Cortex of kidney (tissue), 1 donor: ENCODE measurements at places on chromosomes 4 and X.

DNA sequence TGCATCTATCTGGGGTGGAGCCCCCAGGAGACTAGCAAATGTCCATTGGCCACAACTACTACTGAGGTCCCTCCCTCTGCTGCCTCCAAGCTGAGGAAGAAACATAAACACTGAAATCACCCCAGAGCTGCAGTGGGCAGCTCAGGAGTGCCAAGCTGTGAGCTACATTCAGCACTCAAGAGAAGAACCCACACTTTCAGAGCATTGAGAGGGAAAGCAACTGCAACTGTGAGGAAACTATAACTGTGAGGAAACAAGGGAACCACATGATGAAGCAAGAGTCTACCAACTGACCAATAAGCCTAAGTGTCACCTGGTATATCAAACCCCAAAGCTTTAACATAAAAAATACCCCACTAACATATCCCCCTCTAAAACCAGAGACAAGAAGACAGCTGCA is 373.5 kb upstream of the TACR3 start:
- DNase-seq, result no peak

- DNase-seq, result no peak
These were observed 19.3 kb upstream of the CSF2RA start for GRCh38 chrX:1249101-1249887.

DNA sequence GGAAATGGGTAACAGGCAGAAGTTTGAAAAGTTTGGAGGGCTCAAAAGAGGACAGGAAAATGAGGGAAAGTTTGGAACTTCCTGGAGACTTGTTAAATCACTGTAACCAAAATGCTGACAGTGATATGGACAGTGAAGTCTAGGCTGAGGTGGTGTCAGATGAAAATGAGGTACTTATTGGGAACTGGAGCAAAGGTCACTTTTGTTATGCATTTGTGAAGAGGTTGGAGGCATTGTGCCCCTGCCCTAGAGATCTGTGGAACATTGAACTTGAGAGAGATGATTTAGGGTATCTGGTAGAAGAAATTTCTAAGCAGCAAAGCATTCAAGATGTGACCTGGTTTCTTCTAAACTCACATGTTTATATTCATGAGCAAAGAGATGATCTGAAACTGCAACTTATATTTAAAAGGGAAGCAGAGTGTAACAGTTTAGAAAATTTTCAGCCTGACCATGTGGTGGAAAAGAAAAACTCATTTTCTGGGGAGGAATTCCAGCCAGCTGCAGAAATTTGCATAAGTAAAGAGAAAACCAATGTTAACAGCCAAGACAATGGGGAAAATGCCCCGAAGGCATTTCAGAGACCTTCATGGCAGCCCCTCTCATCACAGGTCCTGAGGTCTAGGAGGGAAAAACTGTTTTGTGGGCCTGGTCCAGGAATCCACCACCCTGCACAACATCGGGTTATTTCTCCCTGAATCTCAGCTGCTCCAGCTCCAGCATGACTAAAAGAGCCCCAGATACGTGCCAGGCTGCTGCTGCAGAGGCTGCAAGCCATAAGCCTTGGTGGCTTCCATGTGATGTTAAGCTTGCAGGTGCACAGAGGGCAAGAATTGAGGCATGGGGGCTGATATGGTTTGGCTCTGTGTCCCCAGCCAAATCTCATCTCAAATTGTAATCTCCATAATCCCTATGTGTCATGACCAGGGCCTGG is 632.5 kb upstream of the GNPDA2 start:
- DNase-seq, result no peak

DNA sequence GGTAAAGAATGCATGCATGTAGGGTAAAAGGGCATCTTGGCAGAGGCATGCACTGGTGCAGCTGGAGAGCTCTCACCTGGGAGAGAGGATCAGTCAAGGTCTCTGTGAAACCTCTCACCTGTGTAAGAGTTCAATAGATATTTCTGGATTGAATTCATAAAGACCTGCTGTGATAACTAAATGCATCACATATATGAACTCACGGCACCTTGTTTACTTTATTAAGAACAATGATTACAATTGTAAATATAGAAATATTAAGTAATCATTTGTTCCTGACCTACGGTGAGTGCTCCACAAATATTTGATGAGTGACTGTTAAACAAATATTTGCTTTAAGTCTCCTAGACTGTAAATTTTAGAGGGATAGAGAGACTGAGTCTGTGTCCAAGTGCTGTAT is 85.9 kb upstream of the PAQR3 start:
- DNase-seq, result no peak

- DNase-seq, result no peak
These were observed 67.7 kb downstream of the MID1IP1 start for GRCh38 chrX:38868941-38869401.

DNA sequence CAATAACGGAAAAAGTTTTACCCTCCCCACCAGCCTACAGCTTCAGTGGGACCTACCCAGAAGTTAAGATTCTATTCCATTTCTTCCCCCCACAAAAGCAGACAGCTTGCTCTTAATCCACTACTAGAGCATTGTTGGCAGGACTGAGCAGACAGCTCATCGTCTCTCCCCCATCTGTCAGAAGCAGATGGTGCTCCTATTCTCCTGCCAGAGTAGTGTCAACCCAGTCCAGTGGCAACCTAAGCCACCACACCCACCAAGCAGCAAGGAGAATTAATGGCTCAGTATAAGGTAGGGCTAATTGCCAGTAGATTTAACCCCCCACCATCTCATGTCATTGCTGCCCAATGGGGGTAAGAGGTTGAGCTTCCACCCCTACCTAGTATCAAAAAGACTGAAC is 62.0 kb downstream of the AWAT2 start:
- no peak for DNase-seq

- DNase-seq, result no peak
These were observed 48.2 kb downstream of the SPINK2 start for GRCh38 chr4:56773346-56773745.

DNA sequence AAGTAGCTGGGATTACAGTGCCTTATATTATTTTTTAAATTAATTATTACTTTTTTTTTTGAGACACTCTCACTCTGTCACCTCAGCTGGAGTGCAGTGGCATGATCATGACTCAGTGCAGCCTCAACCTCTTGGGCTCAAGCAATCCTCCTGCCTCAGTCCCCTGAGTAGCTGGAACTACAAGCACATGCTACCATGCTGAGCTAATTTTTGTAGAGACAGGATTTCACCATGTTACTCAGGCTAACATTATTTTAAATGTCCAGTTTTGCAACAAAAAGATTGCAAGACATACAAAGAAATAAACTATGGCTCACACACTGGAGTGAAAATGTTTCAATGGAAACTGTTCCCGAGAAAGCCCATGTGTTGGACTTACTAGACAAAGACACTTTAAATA is 59.2 kb downstream of the MND1 start:
- no peak for DNase-seq

DNA sequence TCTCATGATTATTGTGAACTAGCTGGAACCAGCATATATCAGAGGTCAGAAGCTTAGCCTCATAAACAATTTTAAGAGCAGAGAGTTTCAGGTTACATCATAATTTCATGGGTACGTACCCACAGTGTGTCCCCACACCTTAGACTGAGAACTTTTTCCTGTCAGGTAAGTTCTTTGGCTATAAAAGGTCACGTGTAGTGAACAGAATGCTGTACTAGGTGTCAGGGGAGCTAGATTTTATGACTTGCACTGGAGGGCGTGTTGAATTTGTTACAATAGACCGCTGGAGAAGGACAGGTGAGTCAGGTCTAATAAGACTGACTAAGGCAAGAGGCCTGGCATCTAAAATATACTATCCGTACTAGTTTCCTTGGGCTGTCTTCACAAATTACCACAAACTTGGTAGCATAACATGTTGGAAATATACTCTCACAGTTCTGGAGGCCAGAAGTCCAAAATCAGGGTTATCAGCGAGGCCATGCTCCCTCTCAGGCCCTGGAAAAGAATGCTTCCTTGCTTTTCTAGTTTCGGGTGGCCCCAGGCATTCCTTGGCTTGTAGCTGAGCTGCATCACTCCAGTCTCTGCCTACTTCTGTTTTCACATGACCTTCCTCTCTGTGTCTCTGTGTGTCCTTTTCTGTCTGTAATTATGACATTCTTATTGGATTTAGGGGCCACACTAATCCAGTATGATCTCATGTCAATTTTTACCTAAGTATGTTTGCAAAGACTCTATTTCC is 512.0 kb upstream of the NR3C2 start:
- no peak for DNase-seq
